DND-41 (cell line): ENCODE measurements at places on chromosomes 5 and 9.
A peak's percentile ranks its signal among the peaks of the same experiment; 100 is the strongest.

- DNase-seq, result no peak
These were observed 117.9 kb downstream of the ANXA1 start for GRCh38 chr9:73269430-73270101.

- no peak for DNase-seq
These were observed 84.3 kb upstream of the RAPGEF1 start for GRCh38 chr9:131824155-131824594.

DNA sequence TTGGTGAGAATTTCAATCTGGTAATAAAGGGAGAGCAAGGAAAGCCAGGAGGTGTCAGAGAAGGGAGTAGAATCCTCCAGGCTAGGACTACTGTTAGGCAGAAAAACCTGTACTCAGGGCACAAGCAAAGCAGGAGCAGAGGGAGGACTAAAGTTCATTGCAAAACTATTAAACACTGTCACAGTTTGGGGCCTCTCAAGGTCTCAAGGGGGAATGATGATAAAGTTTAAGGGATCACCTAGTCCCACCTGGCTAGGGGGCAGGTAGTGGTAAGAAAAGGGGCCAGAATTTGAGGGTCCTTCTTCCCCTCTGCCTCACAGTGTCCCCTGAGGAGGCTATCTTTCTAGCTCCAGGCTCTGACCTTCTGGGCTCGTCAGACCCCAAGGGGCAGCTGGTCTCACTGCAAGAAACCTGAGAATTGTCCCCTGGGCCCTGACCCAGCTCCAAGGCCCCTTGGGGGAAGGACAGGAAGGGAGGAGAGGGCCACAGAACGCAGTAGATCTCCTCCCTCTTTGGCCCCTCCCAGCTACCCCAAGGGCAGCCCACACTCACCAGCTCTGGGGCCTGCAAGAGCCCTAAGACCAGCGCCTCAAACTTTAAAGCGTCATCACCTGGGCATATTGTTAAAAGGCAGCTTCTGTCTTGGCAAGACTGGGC lies 974 bp downstream of the CCDC69 start:
- no peak for DNase-seq

DNA sequence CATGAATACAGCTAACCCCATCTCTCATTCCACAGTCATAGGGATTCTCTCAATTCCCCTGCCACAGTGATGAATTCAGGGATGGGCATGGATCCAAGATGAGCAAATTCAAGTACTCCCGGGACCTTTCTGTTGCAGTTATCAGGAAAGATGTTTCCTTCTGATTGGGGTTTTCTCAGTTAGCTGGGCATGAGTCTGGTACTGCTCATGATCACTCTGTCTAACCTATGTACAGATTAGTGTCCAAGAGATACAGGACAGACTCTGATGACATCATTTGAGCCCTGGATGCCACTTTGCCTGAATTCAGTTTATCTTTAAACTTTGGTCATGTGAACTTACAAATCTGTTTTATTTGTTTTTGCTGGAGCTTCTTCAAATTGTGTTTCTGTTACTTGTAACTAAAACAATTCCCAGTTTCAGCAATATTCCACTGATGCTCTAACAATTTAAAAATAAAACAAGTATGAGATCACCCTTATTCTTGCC lies 257.7 kb upstream of the KLF9 start:
- DNase-seq, result no peak

DNA sequence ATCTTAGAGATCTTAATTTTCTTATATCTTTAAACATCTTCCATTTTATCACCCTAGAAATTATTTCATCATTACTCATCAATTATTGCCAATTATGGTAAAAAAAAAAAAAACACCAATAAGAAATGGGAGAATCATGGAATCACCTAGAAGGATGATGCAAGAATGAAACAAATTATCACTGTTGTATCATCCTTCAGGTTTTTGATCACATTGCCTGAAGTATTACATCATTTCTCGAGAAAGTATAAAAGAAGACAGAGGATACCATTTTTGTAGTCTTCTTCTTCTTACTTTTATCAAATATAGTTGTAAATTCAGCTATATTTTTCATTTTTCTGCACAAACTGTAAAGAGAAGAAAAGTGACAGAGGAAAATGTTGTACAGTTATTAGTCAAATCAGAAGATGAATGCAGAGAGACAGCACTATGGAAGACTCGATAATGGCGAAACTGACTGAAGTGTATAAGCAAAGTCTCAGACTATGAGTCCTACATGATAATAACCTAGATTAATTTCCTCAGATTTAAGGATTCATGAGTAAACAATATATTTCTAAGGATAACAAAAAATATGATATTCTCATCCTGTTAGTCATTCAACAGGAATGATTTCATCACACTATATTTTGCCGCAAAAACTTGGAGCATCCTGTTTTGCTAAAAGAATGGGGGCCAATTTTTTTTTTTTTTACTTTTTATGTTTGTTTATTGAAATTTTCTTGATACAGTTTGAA lies 5.9 kb upstream of the STC2 start:
- DNase-seq, result no peak

DNA sequence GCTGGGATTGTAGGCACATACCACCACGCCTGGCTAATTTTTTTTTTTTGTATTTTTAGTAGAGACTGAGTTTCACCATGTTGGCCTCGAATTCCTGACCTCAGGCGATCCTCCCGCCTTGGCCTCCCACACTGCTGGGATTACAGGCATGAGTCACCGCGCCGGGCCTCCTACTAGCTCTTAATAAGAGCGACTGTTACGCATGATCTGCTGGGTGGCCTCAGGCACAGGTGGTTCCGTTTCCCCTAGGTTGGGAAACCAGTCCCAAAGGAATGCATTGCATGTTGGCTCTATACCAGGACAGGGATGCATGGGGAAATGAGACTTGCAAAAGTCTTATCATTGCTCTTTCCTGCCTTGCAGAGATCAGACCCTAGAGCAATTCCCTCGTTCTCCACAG lies 184.7 kb upstream of the PPP1R26 start:
- DNase-seq, result no peak

DNA sequence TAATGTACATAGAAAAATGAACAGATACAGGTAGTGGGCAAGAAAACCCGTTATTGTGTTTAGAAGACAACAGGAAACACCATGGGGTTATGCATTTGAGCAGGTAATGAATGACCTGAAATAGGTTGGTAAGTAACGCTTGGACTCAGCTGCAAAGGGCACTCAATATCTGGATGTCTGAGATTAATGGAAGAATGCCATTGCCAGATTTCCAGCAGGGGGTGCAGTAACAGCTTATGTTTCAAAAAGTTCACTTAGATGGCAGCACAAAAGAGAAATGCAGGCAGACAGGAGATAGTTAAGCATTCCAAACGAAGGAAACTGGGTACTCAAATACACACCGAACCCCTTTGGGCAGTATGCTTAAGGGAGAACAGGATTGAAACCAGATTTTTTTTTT lies 285.5 kb upstream of the VLDLR start:
- DNase-seq, result no peak

- no peak for DNase-seq
These were observed 63.0 kb upstream of the BASP1 start for GRCh38 chr5:17154211-17154996.

DNA sequence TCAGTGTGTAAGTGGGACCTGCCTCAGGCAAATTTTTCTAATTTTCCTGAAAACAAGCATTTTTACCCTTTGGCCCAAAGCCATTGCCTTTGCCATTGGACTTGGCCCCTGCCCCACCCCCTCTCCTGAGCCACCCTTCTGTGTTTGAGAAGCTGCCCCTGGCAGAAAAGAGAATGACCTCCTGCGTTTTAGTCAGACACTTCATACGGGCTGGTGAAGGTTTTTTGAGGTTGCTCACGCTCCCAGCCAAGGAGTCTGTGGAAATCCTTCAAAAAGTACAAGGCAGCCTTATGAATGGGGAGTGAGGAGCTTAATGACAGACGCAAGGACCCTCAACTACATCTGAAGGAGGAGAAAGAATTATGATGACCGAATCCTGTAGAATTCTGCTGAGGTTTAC lies 308.9 kb downstream of the SLIT3 start:
- no peak for DNase-seq

GRCh38 chr9:98575379-98576346 lies 133.1 kb downstream of the GABBR2 start:
- DNase-seq, result peak; percentile 34

- no peak for DNase-seq
These were observed 76.9 kb upstream of the NEURL1B start for GRCh38 chr5:172564188-172564587.

GRCh38 chr5:50699737-50700136 lies 33.3 kb downstream of the PARP8 start:
- DNase-seq, result no peak

DNA sequence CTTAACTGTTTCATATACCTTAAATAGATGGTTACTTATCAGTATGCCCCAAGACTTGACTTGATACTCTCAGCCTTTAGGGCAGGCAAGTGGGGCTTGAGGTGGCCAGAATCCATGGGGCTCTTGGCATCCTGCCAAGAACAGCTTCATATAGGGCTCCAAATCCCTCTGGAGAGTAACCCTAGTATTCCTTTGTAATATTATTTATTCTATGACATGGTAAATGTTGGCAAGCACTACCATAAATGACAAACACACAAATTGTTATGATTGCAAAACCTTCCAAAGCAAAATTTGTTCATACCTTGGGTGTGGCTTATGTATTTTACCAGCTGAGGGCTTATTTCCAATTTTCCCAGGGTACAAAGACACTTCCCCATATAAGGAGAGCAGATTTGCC lies 257.4 kb upstream of the TRPC7 start:
- no peak for DNase-seq

- DNase-seq, result no peak
These were observed 81.1 kb downstream of the CDO1 start for GRCh38 chr5:115735108-115735998.

DNA sequence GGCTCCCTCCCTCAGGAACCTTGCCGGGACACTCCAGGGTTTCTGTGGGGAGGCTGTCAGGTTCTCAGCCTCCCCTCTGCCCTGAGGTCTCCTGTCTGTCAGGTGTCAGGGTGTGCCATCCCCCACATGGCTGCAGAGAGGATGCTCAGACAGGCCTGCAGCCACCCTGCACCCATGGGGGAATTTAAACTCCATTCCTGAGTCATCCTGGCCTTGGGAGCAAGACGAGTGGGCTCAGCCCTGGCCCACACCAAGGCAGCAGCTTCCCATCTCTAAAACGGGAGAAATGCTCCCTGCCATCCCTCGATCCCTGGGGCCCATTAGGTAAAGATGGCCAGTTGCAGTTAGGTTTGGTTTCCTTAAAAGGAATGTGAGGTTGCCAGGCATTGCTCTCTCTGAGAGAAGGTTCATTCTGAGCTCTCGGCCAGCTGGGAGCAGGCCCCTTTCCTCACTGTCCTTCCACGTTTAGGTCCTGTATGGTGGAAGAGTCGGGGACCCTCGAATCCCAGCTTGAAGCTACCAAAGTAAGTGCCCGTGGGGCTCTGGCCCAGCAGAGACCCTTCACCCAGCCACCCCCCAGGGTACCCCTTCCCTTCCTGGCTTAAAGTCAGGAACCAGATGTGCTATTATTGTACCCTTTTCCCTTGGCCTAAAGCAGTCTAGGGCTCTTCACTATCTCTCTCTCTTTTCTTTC lies 26.6 kb downstream of the DYNC2I2 start:
- no peak for DNase-seq

- no peak for DNase-seq
These were observed 13.8 kb downstream of the RGMB start for GRCh38 chr5:98787131-98787719.

DNA sequence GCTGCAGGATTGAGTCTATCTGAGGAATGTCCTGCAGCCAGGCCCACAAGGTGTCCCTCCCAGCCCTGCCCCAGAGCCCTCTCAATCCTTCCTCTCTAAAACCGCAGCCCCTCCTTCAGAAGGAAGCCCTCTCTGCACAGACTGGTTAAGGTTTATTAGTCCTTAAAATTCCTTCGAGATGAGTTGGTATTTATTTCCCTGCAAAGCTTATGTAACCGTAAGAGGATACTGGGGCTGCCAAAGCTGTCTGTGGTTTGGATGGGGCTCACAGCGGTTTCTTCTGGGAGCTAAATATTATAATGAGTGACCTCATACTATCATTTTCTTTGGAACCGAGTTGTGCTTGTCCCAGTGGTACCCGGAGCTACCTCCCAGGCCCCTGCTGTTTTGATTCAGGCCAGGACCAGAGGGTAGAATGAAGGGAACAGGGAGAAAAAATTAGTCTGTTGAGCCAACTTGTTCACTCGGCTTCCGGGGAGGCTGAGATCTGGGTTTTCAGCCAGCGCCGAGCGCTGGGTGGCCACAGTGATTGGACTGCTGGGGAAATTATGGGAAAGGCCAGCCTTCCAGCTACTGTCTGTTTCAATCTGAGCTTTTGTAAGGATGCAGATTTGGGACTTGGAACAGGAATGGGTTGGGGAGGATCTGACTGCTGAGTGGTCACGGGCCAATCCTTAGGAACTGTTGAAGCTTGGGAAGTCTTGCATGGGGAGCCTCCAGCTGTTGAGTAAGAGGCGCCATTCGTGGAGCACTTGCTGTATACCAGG lies 107.5 kb downstream of the NDFIP1 start:
- DNase-seq, result no peak

GRCh38 chr5:138573949-138574670 lies 1.1 kb downstream of the HSPA9 start:
- DNase-seq, result no peak

DNA sequence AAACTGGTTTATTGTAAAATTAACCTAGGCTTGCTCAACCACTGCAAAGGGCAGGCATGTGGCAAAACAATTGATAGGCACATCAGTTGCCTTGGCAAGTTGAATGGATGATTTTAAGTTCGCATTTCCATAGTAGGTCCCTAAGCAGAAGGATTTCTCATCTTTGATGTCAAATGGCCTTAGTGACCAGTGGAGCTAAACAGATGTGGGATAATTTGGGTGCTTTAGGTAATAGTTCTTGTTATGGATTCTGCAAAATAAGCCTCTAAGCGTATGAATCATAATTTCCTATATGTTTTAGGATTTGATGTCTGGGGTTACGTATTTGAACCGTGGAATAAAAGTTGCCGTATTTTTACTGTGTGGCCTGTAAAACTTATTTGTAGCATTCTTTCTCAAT lies 182.4 kb downstream of the CD180 start:
- no peak for DNase-seq

DNA sequence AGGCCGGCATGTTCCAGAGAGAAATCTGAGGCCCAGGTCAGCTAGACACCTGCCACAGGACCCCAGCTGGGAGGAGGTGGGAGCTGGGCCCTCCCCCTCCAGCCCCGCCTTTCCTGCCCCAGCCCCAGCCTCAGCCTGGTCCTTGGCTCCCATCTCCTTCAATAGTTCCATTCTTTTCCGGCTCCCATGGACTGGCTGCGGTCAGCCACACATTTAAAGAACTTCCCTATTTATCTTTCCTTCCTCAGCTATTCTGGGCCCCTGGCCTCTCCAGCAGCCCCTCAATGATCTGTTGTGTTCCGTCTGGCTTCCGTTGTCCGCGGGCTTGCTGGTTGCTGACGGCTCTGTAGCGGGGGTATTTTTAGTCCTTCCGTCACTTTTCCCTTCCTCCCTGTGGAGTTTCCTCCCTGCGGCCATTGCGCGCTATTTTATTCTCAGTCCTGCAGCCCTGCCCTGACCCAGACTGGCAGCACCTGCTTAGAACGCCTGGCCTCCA lies 73.8 kb downstream of the AMBP start:
- DNase-seq, result no peak

- no peak for DNase-seq
These were observed 11.2 kb upstream of the RPS14 start for GRCh38 chr5:150460781-150461180.
